ENCODE measurements at places on chromosomes 3 and 15. TPM values are rescaled to one million over a fixed set of nuclear protein-coding genes. Genes with fewer than 3 reads are reported as not detected.
A peak's percentile ranks its signal among the peaks of the same experiment; 100 is the strongest.

DNA sequence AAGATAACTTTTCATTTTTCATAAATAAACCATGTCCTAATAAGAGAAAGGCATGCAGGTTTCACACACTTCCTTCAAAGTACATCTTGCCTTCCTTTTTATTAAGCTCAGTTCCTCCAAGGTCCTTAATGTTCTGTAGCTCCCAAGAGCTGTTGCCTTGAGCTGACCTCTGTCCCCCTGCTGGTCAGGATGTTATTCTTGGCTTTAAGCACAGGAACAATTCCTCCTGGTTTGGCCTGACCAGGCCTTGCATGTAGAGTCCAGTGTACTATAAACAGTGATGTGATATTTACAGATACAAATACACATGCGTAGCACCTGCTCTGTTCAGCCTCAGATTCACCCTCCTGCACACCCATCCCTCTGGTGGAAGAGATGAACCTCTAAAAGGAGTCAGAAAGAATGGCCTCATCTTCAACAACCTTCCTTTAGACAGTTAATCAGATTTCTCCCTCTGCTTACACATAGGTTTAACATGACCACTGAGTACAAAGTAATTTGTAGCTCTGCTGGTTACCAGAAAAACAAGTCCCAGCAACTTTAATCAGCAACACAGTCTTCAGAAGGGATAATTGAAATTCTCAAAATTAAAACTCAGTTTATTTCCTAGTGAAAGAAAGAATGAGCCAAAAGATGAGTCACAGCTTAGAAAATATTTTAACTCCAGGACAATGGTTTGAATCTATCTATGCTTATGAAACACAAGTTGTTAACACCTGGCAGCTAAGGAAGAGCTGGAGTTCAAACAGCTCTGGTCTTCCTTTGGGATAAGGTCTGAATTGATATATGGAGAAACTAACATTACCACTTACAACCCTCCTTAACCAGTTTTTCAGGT is 46.5 kb downstream of the PTPN9 start:
- no peaks in the 10 kb centered on the region for H3K27me3 ChIP-seq
- no peak overlapping the region for H3K4me3 ChIP-seq
- H3K4me1 ChIP-seq, result peaks cover 18% of the 10 kb centered on the region
- H3K36me3 ChIP-seq, result no peaks in the 10 kb centered on the region
- peak; percentile 7 for DNase-seq

DNA sequence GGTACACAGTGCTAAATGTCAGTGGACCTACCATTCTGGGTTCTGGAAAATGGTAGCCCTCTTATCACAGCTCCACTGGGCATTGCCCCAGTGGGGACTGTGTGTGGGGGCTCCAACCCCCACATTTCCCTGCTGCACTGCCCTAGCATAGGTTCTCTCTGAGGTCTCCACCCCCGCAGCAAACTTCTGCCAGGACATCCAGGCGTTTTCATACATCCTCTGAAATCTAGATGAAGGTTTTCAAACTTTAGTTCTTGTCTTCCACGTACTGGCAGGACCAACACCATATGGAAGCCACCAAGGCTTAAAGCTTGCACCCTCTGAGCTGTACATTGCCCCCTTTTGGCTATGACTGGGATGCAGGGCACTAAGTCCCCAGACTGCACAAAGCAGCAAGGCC is 788.2 kb upstream of the ALCAM start:
- no peak overlapping the region for H3K27ac ChIP-seq
- no peaks in the 10 kb centered on the region for H3K4me1 ChIP-seq
- no peak for DNase-seq
- peaks cover 7% of the 10 kb centered on the region for H3K27me3 ChIP-seq
- H3K36me3 ChIP-seq, result peaks cover 3% of the 10 kb centered on the region

- H3K27me3 ChIP-seq, result peaks cover 3% of the 10 kb centered on the region
- no peaks in the 10 kb centered on the region for H3K4me1 ChIP-seq
- no peaks in the 10 kb centered on the region for H3K36me3 ChIP-seq
- no peak overlapping the region for H3K4me3 ChIP-seq
- H3K27ac ChIP-seq, result no peak overlapping the region
Observed at GRCh38 chr3:112718516-112718915, 77.6 kb upstream of the CCDC80 start.

DNA sequence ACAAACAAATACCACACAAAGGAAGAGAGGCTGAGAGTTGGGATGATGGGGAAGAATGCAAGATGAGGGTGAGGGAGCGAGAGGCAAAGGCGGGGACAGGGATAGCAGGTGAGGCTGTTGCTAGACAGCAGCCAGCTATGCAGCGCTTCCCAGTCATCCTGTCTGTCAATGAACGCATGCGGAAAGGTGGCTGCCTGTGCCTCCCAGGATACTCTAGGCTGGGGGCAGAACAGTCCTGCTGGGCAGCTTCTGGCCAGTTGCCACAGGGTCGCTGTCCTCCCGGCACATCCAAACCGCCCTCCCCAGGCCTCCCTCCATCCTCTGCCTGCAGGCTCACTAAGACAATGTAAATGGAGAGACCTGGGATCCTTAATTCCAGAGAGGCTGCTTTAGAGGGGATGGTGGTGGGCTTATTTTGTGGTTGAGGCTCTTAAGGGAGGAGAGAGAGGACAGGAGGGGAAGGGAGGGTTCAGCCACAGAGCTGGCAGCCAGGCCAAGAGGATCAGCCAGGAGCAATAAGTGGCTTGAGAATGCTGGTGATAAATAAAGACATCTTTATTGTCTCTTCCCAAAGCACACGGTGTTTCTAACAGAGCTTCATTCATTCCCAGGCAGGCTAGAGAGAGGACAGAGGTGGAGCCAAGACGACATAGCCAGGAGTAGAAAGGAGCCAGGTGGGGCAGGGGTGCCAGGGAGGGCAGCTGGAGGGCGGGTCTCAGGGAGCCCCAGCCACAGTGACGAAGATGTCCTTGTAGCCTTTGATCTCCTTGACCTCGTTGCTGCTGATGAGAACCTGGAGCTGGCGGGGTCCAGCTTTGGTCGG is 9.2 kb upstream of the TGM5 start:
- no peaks in the 10 kb centered on the region for H3K36me3 ChIP-seq
- peaks cover 6% of the 10 kb centered on the region for H3K27me3 ChIP-seq
- H3K27ac ChIP-seq, result no peak overlapping the region
- H3K4me3 ChIP-seq, result no peak overlapping the region
- DNase-seq, result no peak
- no peaks in the 10 kb centered on the region for H3K4me1 ChIP-seq

GRCh38 chr3:32447865-32448400 is 54.7 kb downstream of the CMTM6 start:
- peaks cover 46% of the 10 kb centered on the region for H3K4me1 ChIP-seq
- no peak overlapping the region for H3K4me3 ChIP-seq
- peaks cover 51% of the 10 kb centered on the region for H3K36me3 ChIP-seq
- DNase-seq, result no peak

- no peak overlapping the region for H3K27ac ChIP-seq
- H3K4me1 ChIP-seq, result no peaks in the 10 kb centered on the region
- no peaks in the 10 kb centered on the region for H3K36me3 ChIP-seq
Observed at GRCh38 chr3:73380735-73381532, 243.8 kb downstream of the PDZRN3 start.

DNA sequence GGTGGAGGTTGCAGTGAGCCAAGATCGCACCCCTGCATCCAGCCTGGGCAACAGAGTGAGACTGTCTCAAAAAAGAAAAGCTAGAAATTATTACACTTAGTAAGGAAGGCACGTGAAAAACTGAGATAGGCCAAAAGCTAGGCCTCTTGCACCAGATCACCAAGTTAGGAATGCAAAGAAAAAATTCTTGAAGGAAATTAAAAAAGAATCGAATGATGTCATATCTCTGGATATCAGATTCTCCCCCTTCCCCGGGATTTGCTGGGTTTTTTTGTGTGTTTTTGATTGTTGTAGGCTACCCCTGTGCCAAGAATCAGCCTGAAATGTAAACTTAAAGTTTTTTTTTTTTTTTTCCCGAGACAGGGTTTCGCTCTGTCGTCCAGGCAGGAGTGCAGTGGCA is 17.4 kb downstream of the PTPN23 start:
- H3K27ac ChIP-seq, result no peak overlapping the region
- H3K36me3 ChIP-seq, result peaks cover 13% of the 10 kb centered on the region
- H3K4me1 ChIP-seq, result peaks cover 19% of the 10 kb centered on the region
- H3K27me3 ChIP-seq, result no peaks in the 10 kb centered on the region

DNA sequence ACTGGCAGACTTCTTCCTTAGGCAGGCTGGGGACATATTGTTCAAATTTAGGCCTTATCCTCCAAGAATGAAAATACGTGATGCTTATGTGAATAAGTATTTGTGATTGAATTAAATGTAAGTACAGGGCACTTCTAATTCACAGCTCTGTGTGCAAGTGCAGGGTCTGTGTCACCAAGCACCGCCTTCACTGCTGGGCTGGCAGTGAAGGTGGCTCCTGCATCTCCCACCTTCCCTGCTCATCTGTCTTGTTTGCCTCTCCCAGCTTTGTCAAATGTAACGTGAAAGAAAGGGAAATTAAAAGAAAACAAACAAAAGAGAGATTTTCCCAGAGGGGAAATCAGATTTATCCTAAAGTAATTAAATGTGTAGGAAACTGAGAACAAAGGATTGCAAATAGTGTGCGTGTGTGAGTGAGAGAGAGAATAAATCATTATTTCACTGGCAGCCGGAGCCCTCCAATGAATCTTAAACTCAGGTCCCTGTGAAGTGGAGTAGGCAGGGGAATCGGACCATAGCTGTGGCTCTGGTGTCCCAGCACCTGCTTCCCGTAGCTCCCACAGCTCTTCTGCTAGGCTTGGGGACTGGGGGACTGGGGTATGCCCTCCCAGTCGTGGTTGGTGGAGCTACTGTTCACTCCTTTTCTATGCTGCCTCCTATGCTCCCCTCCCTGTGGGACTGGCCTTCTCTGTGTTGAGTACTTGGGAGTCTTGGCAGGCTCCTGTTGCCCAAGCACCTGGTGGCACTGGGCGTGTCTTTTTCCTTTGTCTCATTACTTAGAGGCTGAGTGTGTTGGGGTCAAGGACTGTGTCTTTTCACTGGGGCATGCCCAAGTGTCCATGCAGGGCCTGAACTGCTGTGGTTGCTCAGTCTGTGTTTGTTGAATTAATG is 222.2 kb downstream of the EPHB1 start:
- H3K27ac ChIP-seq, result no peak overlapping the region
- H3K4me1 ChIP-seq, result peaks cover 3% of the 10 kb centered on the region
- H3K36me3 ChIP-seq, result no peaks in the 10 kb centered on the region
- no peak for DNase-seq
- H3K4me3 ChIP-seq, result no peak overlapping the region
- no peaks in the 10 kb centered on the region for H3K27me3 ChIP-seq

GRCh38 chr15:40906991-40907802 is 12.9 kb downstream of the VPS18 start:
- no peaks in the 10 kb centered on the region for H3K27me3 ChIP-seq
- H3K27ac ChIP-seq, result peak overlapping the region; percentile 82
- peak overlapping the region; percentile 69 for H3K4me3 ChIP-seq
- H3K4me1 ChIP-seq, result peaks cover 27% of the 10 kb centered on the region
- peak; percentile 80 for DNase-seq

DNA sequence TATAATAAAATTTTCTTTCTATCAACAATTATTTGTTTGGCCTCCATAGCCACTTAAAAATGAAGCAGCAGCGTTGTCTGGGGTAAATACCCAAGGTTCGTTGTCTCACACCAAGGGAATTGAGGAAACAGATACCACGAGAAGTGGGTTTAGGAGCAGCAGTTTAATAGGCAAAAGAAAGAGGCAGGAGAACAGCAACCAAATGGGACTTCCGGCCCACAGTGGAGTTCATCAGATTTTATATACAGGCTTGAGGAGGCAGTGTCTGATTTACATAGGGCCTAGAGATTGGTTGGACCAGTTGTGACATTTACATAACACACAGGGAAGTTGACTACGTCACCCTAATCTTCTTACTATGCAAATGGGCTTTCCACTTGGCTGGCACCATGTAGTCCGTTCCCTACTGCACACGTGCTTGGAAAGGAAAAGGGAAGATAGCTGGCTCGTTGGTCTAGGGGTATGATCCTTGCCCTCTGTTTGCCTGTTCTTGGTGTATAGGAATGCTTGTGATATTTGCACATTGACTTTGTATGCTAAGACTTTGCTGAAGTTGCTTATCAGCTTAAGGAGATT is 61.5 kb upstream of the SETMAR start:
- no peak overlapping the region for H3K27ac ChIP-seq
- H3K27me3 ChIP-seq, result no peaks in the 10 kb centered on the region
- DNase-seq, result no peak
- H3K4me1 ChIP-seq, result no peaks in the 10 kb centered on the region
- no peaks in the 10 kb centered on the region for H3K36me3 ChIP-seq
- H3K4me3 ChIP-seq, result no peak overlapping the region

DNA sequence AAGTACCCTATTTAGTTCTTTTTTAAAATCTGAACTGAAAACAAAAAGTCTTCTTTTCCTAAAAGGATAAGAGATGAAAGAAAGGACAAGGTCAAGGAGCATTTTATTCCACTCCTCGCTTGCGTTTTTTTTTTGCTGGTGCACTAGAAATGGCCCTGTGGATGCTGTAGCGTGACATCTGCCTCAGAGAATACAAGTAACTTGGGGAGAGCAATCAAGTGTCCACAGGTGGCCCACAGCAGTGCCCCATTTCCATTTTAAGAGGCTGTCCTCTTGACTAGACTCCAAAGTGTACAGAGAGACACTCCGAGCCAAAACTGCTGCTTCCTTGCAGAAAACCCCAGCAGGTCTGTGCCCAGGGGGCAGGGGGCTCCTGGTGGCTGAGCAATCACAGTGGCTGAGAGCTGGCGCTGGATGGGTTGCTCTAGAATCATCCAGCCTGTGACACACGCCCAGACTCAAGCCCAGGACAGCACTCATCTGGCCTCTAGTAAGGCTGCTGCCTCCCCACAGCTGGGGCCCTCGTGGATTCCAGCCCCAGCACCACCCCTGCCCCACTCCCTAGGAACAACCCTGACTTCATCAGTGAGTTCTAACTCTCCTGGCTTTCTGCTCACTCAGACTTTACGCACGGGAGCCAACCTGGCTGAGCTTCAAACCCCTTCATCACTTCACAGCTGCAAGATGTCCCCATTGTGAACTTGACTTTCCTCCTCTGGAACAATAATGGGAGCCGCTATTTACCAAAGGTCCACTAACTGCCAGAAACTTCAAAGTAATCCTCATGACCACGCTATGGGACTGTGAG is 71.1 kb upstream of the SPATA12 start:
- H3K27ac ChIP-seq, result no peak overlapping the region
- peaks cover 12% of the 10 kb centered on the region for H3K27me3 ChIP-seq
- DNase-seq, result no peak
- H3K36me3 ChIP-seq, result no peaks in the 10 kb centered on the region
- no peak overlapping the region for H3K4me3 ChIP-seq
- peaks cover 23% of the 10 kb centered on the region for H3K4me1 ChIP-seq

GRCh38 chr3:149604125-149604875 is 53.5 kb downstream of the WWTR1 start:
- H3K27ac ChIP-seq, result peak overlapping the region; percentile 39
- peaks cover 2% of the 10 kb centered on the region for H3K27me3 ChIP-seq
- no peaks in the 10 kb centered on the region for H3K4me1 ChIP-seq
- DNase-seq, result no peak
- no peaks in the 10 kb centered on the region for H3K36me3 ChIP-seq

- peaks cover 2% of the 10 kb centered on the region for H3K27me3 ChIP-seq
- no peak overlapping the region for H3K4me3 ChIP-seq
- no peak for DNase-seq
- H3K4me1 ChIP-seq, result peaks cover 33% of the 10 kb centered on the region
- H3K27ac ChIP-seq, result peak overlapping the region; percentile 45
Observed at GRCh38 chr3:61518590-61518989, 42.8 kb upstream of the PTPRG start.

GRCh38 chr3:42057561-42058211 is 33.5 kb upstream of the TRAK1 start:
- peaks cover 6% of the 10 kb centered on the region for H3K4me1 ChIP-seq
- H3K36me3 ChIP-seq, result no peaks in the 10 kb centered on the region
- H3K4me3 ChIP-seq, result no peak overlapping the region
- no peak for DNase-seq
- no peak overlapping the region for H3K27ac ChIP-seq
- H3K27me3 ChIP-seq, result no peaks in the 10 kb centered on the region

COL8A1 gene
- total RNA-seq, result not detected

FSIP1 gene
- 0.32 TPM for total RNA-seq

MKRN3 gene
- total RNA-seq, result 1.4 TPM

LMAN1L gene
- not detected for total RNA-seq

RBMS3 gene
- 2.0 TPM for total RNA-seq

PP2D1 gene
- total RNA-seq, result not detected

HDAC11 gene
- total RNA-seq, result 4.1 TPM

TGM4 gene
- not detected for total RNA-seq

RTP1 gene
- not detected for total RNA-seq

All from activated CD4-positive, alpha-beta T cell treated with anti-CD3 and anti-CD28 coated beads for 36 hours (primary cell).